ENCODE measurements at places on chromosomes 11 and 22.

DNA sequence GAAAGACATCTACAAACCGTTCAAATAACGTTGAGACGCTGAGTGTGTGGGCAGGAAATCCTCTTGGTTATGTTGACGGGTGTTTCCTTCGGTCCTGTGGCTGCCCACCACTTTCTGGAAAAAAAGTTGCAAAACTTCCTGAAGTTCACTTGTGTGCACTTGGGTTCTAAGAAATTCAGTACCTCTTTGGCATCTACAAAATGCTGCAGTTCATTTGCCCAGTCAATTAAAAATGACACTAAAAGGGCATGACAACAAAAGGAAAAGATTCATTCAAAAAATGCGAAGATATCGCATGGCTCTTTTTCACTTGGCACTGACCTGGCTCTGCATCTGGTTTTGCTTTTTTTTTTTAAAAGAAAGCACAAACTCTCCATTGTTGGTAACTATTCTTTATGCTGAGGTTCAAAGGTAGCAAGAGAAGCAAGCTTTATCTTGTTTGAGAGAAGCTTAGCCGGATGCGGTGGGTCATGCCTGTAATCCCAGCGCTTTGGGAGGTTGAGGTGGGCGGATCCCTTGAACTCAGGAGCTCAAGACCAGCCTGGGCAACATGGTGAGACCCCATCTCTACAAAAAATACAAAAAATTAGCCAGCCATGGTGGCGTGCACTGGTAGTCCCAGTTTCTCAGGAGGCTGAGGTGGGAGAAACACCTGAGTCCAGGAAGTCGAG, 10.6 kb upstream of the XBP1 start:
- no peak for DNase-seq

DNA sequence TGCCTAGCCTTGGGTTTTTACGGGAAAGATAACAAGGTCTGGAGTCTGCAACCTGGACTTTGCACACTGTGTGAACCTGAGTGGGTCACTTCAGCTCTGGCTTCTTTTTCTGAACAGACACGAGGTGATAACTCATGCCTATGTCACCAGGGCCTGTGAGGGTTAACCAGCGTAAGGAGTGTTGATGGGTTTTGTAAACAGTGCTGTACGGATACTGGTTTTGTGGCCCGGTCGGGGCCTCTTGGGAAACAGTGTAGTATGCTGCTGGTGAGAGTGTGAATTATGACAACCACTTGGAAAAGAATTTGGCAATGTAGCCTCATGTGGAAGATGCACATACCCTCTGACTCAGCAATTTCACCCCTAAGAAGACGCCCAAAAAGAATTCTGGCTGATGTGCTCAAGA, 266.8 kb downstream of the MN1 start:
- peak; percentile 69 for DNase-seq

GRCh38 chr11:101777476-101777875, 137.3 kb upstream of the CEP126 start:
- DNase-seq, result no peak

DNA sequence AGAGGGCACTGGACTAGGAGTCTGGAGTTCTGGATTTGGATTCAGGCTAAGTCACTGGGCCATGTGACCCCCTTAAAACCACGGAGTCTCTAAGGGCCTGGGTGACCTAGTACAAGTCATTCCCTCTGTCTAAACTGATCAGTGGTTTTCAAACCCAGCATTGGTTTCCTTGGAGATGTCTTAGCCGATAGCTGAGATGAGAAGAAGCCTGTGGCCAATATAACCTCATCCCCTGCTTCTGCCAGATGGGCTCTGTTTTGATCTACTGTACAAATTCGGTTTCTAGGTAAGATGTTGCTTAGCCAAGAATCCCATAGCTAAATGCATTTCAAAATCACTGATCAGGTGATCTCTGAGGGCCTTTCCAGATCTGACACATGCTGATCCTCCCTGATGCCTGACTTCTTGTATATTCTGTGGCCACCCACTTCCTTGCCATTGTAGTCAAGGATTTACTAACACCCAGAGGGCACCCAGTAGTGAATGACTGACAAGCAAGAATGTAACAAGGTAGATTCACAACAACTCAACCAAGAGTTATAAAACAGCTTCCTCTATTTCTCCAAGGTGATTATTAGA, 53.1 kb downstream of the GALNT18 start:
- DNase-seq, result no peak

- DNase-seq, result peak; percentile 17
Observed at GRCh38 chr11:120801801-120802689, 221.9 kb upstream of the TBCEL start.

DNA sequence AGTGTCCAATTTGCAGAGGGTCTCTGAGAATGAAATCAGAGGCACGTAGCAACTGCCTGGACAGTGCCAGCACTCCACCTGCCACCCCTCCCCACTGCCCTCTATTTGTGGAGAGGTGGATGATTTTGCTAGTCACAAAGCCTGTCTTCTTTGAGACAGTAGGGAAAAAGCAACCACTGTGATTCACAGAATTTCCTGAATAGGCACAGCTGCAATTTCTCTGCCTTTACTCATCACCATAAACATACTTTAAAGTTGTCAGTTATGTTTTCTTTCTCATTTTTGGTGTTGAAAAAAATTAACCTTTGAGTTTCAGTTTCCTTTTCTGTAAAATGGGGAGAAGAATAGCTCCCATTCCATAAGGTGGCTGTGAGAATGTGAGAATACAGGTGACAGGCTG, 134.3 kb downstream of the TEAD1 start:
- no peak for DNase-seq

GRCh38 chr11:129230006-129230405, 37.9 kb upstream of the ARHGAP32 start:
- no peak for DNase-seq

- DNase-seq, result no peak
Observed at GRCh38 chr22:23064381-23065068, 5.8 kb upstream of the GNAZ start.

- no peak for DNase-seq
Observed at GRCh38 chr11:77993902-77994301, 566 bp downstream of the INTS4 start.

- no peak for DNase-seq
Observed at GRCh38 chr22:46614025-46614931, 5.9 kb upstream of the GRAMD4 start.

DNA sequence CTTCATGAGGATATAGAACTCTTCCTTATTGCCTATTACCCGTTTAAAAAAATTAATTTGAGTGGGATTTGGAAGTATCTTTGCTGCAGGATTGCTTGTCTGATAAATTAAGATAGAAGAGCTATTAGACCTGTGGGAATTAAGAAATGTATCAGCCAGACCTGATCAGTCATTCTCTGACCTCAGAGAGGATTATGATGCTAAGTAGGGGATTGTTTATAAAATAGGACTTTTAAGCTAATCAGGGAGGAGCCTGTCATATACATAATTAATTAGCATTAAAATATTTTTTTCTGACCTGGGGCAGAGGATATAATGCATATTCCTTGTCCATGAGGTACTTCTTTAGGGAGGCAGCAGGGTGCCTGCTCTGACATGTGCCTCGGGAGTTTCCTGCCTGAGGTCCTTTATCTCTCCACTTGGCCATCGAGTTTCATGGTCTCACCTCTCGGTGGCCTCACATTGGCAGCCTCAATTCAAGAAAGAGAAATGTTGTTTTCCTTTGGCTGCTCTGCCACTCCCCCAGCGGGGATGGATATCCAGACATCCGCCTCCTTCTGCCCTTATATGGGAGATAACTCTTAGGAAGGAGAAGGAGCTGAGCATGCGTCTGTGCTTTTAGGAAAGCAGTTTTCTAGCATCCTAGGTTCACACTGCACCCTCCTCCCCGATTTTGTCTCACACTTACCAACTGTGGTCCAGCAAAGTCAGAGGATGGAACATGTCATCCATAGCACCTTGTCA, 41.1 kb downstream of the DIXDC1 start:
- peak; percentile 45 for DNase-seq

- DNase-seq, result no peak
Observed at GRCh38 chr11:68302670-68303069, 9.7 kb upstream of the LRP5 start.

- no peak for DNase-seq
Observed at GRCh38 chr11:88174709-88175568, at the start of gene RAB38. Gene RAB38 (minus strand): TSS chr11:88175443. CDS start chr11:88175384, 59 bp downstream.

DNA sequence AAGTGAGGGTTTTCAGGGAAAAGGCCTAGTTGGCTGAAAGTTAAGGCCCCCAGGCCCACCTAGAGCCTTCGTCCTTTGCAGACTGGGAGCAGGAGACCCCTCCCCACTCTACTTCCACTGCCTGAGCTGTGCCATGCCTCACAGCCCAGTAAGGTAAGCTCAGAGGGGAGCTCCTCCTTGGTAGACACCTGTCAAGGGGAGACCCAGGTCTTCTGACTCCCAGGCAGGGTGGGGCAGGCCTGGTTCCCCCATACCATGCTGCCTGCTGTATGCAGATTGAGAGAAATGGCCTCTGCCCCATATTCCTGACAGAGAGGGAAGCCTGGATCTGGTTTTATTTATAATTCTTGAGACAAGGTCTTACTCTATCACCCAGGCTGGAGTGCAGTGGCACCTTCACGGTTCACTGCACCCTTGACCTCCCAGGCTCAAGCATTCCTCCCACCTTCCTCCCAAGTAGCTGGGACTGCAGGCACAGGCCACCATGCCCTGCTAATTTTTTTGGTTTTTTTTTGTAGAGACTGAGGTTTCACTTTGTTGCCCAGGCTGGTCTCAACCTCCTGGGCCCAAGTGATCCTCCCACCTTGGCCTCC, 697 bp downstream of the RAB36 start:
- DNase-seq, result no peak

DNA sequence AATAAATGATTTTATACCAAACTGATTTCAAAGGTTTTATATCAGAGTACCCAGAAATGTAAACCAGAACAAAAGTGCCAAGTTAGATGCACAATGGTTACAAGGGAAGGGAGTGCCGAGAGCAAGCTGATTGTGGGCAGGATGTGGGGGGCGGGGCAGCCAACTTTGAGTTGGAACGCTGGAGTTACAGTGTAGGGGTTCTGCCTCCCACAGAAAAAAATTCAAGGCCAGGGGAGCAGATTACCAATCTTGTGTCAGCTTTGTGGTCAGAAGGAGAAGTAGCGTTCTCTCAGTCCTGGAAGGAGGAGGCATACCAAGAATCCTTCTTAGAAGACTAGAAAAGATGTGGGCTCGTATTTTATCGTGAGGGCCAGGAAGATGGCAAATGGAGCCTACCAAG, 15.9 kb upstream of the POU2AF2 start:
- DNase-seq, result no peak

DNA sequence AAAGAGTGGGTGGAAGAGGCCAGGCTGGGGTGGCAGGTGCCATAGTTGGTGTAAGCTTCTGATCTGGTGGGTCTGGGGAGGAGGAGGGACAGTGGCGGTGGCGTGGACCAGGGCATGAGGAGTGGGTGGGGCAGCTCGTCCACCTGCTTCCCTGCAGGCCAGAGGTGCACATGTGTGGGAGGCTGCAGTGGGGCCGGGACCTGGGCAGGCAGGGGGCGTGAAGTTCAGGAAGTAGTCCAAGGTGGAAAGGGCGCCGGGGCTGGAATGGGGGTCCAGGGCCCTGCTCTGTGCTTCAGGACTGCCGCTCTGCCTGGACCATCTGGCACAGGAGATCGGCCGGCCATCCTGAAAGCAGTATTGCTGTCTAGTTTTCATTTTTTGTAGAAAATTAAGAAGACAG, 15.9 kb downstream of the RIBC2 start:
- DNase-seq, result no peak

- DNase-seq, result no peak
Observed at GRCh38 chr11:119571311-119571710, 148.3 kb upstream of the THY1 start.

DNA sequence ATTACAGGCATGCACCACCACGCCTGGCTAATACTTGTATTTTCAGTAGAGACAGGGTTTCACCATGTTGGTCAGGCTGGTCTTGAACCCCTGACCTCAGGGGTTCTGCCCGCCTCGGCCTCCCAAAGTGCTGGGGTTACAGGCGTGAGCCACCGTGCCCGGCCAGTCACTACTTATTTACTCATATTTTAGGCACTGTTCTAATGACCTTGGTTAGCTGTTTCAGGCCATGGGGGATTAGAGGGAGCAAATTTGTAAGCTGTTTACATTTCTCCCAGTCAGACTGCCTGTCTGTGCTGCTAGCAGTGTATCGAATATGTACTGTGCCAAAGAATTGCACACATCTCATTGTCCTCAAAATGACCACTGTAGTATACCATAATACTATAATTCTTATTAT, 32.7 kb upstream of the PACSIN2 start:
- DNase-seq, result no peak

- DNase-seq, result no peak
Observed at GRCh38 chr11:103619480-103619879, 417.0 kb upstream of the DDI1 start.
